Spleen (tissue), 13 donors: ENCODE measurements at places on chromosomes 11 and 22.

- DNase-seq, result no peak
Observed at GRCh38 chr11:486189-486588, 20.9 kb downstream of the RNH1 start.

DNA sequence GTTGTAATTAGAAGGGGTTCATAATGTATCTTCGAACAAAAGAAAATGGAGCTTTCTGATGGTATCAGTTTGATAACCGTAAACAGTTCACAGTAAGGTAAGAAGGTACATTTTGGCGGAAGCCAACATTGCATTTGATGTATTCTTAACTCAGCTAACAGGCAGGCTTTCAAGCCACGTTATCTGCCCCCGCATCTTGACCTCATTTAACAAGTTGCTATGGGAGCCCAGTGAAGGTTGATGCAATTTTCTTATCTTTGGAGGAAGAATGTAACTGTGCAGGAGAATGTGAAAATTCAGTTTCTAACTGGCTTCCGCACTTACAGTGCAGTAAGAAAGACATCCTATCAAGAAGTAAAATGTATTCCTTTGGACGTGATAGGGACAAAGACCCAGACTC lies 110.6 kb downstream of the ETS1 start:
- no peak for DNase-seq

DNA sequence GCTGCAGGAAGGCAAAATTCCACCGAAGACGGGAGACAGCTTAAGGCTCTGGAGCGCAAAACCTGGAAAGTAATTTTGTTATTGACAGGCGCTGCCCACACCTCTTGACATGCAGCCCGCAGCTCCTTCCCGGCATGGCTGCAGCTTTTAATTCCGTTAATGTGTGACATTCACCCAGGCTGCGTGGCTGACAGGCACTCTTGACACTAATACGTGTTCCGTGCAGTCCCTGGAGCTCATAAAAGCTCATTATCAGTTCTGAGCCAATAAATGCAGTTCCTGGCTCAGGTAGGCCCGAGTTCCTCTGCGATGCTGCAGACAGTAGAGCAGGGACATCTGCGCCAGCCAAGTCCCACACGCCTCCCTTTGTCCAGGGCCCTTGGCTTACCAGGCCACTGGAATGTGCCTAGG lies 34.8 kb downstream of the TSPAN18 start:
- DNase-seq, result no peak

DNA sequence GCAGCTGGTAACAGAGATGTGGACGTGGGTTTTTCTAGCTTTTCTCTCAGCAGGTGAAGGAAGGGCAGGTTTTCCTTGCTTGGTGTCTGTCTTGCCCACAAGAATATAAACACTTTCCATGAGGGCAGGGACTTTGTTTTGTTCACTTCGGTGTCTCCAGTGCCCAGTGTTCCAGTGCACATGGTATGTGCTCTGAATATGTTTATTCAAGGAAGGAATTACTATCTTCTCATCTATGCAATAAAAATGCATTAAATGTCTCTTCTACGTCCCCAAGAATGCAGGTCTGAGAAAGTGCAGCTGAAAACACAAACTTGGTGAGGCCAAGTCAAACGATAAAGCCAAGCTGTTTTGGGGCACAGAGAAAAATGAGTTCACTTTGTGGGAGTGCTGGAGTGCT lies 56.3 kb upstream of the PLET1 start:
- no peak for DNase-seq
